Chondrocyte (in vitro differentiated cells): ENCODE measurements at places on chromosomes 12 and 14. TPM values are rescaled to one million over a fixed set of nuclear protein-coding genes. Genes with fewer than 3 reads are reported as not detected.
A peak's percentile ranks its signal among the peaks of the same experiment; 100 is the strongest.

GPR132 gene
- total RNA-seq = 0.23 to 0.48 TPM (median 0.30 TPM) in 3 replicates

GRCh38 chr14:26527095-26527494 lies 70.7 kb downstream of the NOVA1 start:
- peaks cover 19% of the 10 kb centered on the region for H3K4me1 ChIP-seq
- DNase-seq = no peak
- no peaks in the 10 kb centered on the region for H3K36me3 ChIP-seq
- no peaks in the 10 kb centered on the region for H3K27me3 ChIP-seq
- H3K4me3 ChIP-seq = no peak overlapping the region

GRCh38 chr14:56598519-56598918 lies 18.9 kb downstream of the TMEM260 start:
- no peaks in the 10 kb centered on the region for H3K4me1 ChIP-seq
- no peaks in the 10 kb centered on the region for H3K27me3 ChIP-seq
- H3K27ac ChIP-seq = no peak overlapping the region
- H3K36me3 ChIP-seq = peaks cover 13% of the 10 kb centered on the region

DNA sequence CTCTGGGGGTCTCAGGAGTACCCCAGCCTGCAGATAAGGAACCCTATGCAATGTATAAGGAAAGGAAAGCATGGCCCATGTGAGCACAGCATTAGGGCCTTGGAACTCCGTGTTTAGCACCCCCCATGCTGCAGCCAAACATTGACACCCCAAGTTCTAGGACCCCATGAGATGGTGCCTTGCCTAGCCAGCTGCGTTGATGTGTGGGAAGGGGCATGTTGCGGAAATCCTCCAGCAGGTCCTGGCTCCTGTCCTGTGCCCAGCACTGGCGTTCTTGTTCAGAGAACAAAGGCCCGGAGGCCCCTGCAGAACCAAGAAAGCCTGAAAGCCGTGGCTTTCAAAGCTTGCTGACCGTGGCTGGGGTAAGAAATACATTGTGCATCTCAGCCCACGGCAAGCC lies 99.4 kb upstream of the DIO3 start:
- no peak overlapping the region for H3K27ac ChIP-seq
- DNase-seq = no peak
- H3K4me1 ChIP-seq = peaks cover 2% of the 10 kb centered on the region
- peaks cover 20% of the 10 kb centered on the region for H3K27me3 ChIP-seq

DNA sequence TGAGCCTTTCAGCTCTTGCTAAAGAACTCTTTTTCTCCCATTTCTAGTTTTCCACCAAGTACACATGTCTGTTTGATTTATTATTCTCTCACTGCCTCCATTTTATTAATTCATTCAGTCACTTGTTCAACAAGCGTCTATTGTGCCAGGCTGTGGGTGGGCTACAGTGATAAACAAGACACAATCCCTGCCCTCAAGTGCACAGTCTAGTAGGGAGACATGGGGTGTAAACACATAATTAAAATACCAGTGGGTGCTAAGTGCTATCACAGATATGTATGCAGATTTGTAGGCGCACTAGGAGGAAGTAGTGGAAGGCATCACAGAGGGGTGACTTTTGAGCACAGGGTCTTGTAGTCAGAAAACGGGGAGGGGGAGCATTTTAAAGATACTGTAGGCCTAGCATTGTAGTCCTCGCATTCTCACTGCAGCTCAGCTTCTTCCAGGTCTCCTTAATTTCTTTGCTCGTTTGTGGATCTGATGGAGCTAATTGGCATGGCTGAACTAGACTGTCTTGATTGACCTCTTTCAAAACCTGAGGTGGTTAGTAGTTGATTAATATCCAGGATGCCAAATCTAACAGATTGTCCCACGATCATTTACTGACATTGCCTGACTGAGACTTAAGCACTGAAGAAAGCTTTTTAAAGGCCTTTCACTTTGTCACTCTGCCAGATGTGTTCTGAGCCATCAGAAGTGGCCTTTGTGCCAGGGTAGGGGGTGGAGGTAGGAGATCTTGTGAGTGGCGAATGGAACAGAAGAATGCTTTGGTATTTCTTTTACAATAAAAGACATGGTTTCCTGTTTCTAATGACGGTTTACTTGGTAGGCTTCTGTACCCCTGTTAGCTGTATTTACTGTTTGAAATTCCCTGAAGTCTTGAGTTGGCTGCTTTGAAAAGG lies 116.9 kb downstream of the DIP2B start:
- DNase-seq = no peak
- H3K27me3 ChIP-seq = no peaks in the 10 kb centered on the region
- H3K4me3 ChIP-seq = peak overlapping the region; percentile 35
- H3K4me1 ChIP-seq = peaks cover 70% of the 10 kb centered on the region
- peak overlapping the region; percentile 97 for H3K27ac ChIP-seq

RDH12 gene
- not detected in 3 replicates for total RNA-seq

DNA sequence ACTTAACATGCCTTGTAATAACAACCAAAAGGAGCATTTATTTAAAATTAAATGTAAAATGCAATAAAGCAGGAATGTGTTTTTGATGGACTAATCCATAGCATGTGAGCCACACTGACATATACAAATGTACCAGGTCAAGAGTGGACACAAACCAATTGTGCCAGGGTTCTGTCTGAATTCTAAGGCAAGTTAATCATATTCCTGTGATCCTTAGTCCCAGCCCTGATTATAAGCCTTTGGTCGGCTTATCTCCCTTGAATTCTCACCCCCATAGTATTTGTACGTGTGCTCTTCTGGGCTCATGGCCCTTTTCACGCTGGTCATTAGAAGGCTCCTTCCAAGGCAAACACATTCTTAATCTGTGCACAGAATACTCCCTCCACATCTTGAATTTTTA lies 10.6 kb upstream of the SRSF5 start:
- no peak overlapping the region for H3K27ac ChIP-seq
- H3K4me1 ChIP-seq = no peaks in the 10 kb centered on the region
- no peaks in the 10 kb centered on the region for H3K27me3 ChIP-seq
- no peaks in the 10 kb centered on the region for H3K36me3 ChIP-seq

FLRT2 gene
- 170 to 241 TPM (median 227 TPM) in 3 replicates for total RNA-seq

DNA sequence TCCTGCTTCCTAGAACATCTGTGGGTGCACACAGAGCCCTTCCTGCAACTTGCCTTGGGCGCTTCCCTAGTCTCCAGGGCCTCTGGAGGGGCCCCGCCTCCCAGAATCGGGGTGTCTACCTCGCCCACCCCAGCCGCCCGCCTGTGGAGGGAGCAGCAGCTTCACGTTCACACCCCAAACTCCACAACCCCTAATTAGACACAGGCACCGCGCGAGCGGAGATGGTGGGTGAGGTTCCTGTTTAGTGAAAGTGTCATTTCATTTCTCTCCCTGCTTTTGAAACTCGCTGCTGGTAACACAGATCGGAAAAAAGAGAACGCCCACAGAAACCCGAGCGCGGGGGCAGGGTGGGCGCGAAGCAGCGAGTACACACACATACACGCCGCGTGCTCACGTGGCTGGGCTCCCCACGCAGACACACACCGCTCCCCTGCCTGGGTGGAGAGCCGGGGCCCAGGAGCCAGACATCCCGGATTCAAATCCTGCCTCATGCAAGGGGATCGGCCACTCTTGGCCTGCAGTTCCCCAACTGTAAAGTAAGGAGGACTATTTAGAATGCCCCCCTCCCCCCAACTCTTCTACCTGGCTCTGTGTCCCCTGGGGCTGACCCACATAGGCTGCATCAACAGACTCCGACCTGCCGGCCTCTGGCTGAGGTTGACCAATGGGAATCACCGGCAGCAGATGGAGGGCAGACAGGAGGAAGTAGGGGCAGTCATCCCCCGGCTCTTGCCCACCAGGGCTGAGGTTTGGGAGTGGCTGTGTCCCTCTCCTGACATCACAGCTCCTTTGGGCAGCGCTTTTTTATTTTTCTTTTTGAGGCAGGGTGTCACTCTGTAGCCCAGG lies 79.2 kb upstream of the NCOR2 start:
- DNase-seq = no peak
- no peak overlapping the region for H3K4me3 ChIP-seq
- no peaks in the 10 kb centered on the region for H3K36me3 ChIP-seq
- H3K4me1 ChIP-seq = peaks cover 8% of the 10 kb centered on the region
- no peak overlapping the region for H3K27ac ChIP-seq
- H3K27me3 ChIP-seq = no peaks in the 10 kb centered on the region

GRCh38 chr14:26738571-26738970 lies 140.7 kb upstream of the NOVA1 start:
- no peak overlapping the region for H3K27ac ChIP-seq
- DNase-seq = no peak
- no peaks in the 10 kb centered on the region for H3K27me3 ChIP-seq
- no peaks in the 10 kb centered on the region for H3K36me3 ChIP-seq
- no peaks in the 10 kb centered on the region for H3K4me1 ChIP-seq

DNA sequence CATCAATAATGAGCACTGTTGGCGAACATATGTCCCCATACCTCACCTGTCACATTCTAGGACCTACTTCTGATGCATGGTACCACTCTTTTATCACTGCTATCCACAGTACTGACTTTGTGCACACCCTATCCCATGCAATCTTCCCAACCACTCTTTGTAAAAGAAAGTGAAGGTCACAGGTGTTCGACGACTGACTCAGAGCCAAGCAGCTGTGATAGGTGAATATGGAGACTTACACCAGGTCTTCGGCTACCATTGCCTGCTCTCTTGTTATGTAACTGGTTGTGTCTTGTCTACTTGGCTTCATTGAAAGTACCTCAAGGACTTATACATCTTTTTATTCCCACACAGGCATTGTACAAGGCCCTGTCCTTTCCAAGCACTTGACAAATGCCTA lies 169.0 kb downstream of the ANO2 start:
- H3K27me3 ChIP-seq = peaks cover 20% of the 10 kb centered on the region
- DNase-seq = no peak
- H3K27ac ChIP-seq = no peak overlapping the region
- no peaks in the 10 kb centered on the region for H3K4me1 ChIP-seq
- no peak overlapping the region for H3K4me3 ChIP-seq
- no peaks in the 10 kb centered on the region for H3K36me3 ChIP-seq

DNA sequence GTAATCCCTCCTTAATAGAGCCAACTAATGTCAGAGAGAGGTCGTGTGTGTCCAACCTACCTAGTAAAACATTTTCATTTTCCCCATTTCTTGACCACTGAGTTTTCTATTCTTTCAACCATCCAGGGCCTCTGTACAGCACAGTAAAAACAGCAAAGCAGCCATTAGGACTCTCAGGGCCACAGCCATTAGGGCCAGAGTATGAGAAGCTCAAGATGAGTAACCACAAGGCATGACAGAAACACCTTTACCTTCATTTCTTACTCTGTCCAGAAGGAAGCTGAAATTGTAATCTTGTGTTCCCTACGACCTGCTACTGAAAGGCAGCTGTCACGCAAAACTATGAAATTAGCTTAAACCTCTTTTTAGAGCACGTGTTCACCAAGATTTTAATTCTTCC lies 2.3 kb downstream of the SPPL3 start:
- DNase-seq = no peak
- no peaks in the 10 kb centered on the region for H3K27me3 ChIP-seq
- H3K27ac ChIP-seq = no peak overlapping the region
- H3K4me3 ChIP-seq = no peak overlapping the region
- no peaks in the 10 kb centered on the region for H3K36me3 ChIP-seq

GRCh38 chr14:86766469-86766868 lies 1226.5 kb downstream of the GALC start:
- peaks cover 12% of the 10 kb centered on the region for H3K4me1 ChIP-seq
- no peak overlapping the region for H3K4me3 ChIP-seq
- no peaks in the 10 kb centered on the region for H3K36me3 ChIP-seq
